ENCODE measurements at places on chromosomes 5 and 9.

GRCh38 chr5:163475411-163475810, 15.0 kb downstream of the HMMR start:
- no peak for DNase-seq

DNA sequence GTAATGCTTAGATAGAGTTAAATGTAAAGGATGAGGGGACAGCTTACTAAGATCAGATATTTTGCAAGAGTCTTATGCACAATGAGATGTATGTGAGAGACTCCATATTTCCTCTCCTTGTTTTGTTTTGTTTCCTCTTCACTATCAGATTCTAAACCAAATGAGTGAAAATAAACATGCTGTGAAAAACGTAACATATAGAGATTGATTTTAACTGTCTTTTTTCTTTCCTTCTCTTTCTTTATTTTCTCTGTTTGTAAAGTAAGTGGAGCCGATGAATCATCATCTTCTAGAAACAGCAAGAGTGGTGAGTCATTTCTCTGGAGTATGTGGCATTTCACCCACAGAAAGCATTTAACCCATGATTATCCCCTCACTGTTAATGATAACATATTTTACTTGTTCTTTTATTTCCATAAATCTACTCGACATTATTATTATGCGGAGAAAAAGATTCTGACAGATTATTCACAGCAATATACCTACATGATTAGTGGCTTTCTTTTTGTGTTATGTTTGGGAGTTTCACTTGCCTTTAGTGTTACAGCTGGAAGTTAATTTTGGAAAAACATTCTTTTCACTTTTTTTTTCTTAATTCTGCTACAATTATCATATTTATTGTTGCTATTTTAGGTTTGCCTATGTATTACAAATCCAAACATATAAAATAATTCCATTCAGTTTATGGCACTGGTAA, 2.1 kb upstream of the ANXA1 start:
- peak; percentile 89 for DNase-seq

- DNase-seq, result no peak
Measured at GRCh38 chr9:70677055-70677735, 262.7 kb upstream of the KLF9 start.

DNA sequence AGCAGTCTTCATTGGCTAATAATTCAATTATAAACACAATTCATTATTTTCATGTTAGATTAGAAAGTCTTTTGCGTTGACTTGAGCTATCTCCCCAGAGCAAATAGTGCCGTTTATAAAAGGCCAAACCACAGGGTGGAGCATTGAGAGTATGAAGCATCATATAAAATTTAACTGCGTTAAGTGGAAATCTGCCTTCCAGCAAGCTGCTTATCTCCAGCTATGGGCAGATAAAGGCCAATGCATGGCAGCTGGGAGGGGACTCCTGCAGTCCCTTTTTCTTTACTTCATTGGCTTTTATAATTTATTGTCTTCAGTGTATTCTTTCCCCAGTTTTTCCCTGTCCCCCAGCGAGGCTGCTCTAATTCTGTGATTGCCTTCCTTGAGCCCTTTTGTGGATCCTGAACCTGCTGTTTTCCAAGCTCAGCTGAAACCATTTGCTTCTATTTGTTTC, 113.7 kb downstream of the TMEM232 start:
- no peak for DNase-seq

GRCh38 chr9:114779352-114779845, 26.4 kb downstream of the TNFSF15 start:
- DNase-seq, result peak; percentile 86

DNA sequence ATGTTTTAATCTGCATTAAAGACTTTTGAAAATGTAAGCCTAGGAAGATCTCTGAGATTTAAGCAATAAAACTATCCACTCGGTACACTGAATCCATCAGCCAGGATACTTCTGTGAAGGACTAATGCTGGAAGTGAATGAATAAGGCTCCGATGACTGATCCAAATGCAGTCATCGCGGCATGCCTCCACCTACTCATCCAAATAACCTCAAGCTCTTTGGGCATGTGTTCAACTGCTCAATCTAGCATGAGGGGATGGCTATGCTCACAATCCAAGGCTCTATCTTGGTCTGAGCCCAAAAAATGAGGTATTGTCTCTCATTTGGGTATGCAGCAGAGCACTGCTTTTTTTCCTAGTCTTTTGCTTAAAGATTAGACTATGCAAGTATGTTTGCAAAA, 19.2 kb downstream of the MARCHF3 start:
- DNase-seq, result peak; percentile 66

- no peak for DNase-seq
Measured at GRCh38 chr9:6440405-6440804, 27.4 kb downstream of the UHRF2 start.

GRCh38 chr9:94610181-94610606, 16.6 kb upstream of the FBP2 start:
- no peak for DNase-seq

DNA sequence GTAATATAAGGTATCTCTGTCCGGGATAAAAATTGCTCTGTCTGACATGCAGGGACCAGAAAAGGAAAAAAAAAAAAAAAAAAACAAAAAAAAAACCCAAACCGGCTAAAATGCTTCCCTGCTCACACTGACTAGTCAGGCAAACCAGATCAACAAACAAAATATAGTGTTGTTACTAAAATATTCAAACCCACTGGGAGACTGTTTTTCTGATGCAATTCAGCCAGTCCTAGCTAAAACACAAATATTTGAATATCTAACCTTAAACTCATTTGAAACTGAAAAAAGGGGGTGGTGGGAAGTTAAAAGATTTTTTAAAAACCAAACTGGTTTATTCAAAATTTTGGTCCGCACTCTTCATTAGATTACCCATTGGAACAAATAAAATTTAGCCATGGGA, 61.0 kb downstream of the APBA1 start:
- DNase-seq, result no peak

GRCh38 chr5:141787376-141787775, 90.8 kb downstream of the PCDH1 start:
- DNase-seq, result no peak

DNA sequence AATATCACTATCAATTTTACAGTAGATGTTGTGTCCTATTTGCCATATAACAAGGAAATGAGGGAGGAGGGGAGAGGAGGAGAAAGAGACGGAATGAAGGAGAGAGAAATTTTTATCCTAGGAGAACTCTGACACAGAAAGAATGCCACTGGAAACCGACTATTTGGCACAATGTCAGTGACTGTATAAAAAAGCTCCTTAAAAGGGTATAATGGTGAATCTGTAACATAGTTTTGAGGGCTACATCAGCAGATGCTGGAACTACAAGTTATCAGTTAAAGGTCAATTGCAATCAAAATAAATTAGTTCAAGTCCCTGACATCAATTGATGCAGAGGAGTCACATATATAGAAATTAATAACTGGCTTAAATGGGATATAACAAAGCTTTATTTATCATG, 5.7 kb downstream of the EDIL3 start:
- DNase-seq, result no peak

DNA sequence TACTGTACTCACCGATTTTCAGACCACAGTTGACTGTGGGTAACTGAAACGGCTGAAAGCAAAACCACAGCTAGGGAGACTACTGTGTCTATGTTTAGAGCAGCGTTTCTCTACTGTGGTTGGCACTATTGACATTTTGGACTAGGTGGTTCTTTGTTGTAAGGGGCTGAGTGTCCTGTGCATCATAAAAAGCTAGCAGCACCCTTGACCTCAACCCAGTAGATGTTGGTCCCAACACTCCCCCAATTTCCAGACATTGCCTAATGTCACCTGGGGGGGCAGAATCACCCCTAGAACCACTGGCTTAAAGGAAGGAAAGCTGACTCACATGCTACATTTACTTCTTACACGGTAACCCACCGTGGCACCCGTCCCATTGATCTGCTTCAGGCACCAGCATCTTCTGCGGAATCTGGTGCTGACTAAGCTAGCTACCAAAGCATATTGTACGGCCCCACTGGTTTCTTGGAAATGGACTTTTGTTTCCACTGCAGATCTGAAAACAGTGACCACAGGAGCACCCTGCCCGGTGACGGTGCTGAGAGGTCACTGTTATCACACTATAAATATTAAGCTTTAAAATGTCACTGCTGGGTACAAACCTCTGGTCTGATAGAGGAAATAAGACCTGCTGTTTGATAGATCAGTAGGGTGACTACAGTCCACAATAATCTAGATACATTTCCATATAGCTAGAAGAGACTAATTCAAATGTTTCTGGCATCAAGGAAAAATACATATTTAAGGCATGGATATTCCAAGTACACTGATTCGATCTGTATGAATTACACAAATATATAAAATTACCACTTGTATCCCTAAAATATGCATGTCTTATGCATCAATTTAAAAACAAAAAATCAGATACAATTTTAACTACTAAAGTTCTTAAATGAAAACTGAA, 151.4 kb downstream of the HSD17B3 start:
- peak; percentile 30 for DNase-seq
